Esophagus squamous epithelium (tissue), 5 donors: ENCODE measurements at places on chromosomes 4 and X. TPM values are rescaled to one million over a fixed set of nuclear protein-coding genes. Genes with fewer than 3 reads are reported as not detected.
A peak's percentile ranks its signal among the peaks of the same experiment; 100 is the strongest.

TRIM61 gene
- not detected for total RNA-seq

GRCh38 chr4:126591583-126591982 lies 1041.2 kb upstream of the INTU start:
- DNase-seq = no peak

- peak; percentile 1 for DNase-seq
Observed at GRCh38 chr4:152500800-152501434, 35.0 kb downstream of the FBXW7 start.

DNA sequence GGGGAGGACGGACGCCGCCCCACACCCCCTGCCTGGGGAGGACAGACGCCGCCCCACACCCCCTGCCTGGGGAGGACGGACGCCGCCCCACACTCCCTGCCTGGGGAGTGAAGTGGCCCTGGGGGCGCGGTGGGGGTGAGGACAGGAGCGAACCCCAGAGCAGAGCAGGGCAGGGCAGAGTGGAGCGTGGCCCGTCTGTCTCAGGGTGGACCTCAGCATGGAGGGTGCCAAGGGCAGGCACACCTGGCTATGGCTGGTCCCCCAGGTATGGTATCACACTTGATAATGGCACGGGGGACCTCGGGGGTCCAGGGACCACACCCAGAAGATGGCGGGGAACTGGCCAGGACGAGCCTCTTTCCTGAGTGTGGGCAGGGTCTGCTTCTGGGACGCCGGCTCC lies 9.6 kb downstream of the LRPAP1 start:
- DNase-seq = no peak

TFE3 gene
- total RNA-seq = 41.6 TPM

GPRASP2 gene
- 3.4 TPM for total RNA-seq

DNA sequence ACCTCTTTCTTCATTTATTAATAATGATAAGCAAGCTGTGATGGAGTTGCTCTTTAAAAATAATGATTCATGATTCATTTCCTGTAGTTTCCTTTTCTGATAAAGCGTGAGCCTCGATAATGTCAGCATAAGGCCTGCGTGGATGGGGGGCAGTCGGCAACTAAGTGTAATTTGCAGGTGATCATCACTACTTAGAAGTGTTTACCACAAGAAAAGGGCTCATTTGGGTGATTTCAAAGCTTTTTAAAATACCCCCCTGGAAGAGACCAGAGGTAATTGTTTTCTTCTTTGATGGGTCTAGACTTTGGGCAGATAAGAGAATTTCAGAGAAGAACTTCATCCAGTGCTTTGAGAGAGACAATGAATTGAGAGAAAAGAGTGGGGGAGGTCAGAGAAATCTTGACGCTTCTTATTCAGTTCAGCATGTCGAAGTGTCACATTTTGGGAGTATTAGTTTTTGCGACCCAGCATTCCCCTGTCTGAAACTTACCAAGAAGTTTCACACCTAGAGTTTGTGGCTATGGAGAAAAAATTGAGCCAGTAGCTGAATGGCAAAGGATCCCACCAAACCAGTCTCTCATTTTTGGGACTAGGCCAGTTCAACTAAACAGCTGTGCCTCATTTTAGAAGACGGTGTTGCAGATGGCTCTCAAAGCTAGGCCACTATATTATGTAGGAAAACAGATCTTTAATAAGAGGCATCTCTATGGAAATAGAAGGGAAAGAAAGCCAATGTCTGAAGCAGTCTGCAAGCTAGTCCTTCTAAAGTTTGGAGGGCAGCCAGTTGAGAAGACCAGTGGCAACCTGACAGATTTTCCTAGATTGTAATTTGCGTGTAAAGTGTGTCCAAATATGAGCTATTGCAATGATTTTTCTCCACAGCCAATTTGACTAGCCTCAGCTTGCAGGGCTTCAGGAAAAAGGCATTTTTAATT lies 171.0 kb upstream of the PPP1R2C start:
- no peak for DNase-seq

UGT2A3 gene
- total RNA-seq = not detected

NPY1R gene
- not detected for total RNA-seq

DNA sequence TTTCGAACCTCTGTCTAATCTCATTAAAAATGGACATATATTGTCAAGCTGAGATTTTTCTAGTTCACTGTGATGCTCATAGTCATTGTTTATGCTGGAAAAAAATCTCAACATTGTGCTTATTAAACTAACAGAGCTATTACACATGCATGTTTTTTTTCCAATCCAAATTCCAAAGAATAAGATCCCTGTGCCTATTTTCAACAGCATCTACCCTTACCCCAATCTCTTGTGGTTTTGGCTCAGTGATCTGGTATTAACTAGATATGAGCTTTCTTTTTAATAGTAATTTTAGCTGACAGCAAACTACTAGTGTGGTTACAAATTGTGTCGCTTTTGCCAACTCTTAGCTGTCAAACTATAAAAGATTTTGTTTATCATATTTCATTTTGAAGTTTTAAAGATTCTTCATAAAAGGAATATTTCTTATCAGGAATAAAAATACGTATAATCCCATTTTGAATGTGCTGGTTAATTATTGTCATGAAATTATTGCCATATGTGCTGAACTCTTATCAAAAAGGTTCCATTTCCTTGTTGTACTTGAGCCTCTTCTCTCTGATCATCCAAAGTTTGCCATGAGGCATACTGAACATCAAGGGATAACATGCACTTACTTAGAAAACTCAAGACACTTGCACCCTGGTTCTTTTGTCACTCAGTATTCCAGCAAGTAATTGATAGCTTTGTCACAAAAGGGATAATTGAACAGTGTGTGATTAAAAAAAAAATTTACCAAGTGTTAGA lies 241.2 kb downstream of the ARHGAP24 start:
- DNase-seq = no peak

RAI2 gene
- total RNA-seq = 4.2 TPM

GRCh38 chr4:147370881-147371280 lies 110.0 kb upstream of the EDNRA start:
- DNase-seq = no peak

NSG1 gene
- total RNA-seq = 21.2 TPM

HERC5 gene
- total RNA-seq = 3.2 TPM

DNA sequence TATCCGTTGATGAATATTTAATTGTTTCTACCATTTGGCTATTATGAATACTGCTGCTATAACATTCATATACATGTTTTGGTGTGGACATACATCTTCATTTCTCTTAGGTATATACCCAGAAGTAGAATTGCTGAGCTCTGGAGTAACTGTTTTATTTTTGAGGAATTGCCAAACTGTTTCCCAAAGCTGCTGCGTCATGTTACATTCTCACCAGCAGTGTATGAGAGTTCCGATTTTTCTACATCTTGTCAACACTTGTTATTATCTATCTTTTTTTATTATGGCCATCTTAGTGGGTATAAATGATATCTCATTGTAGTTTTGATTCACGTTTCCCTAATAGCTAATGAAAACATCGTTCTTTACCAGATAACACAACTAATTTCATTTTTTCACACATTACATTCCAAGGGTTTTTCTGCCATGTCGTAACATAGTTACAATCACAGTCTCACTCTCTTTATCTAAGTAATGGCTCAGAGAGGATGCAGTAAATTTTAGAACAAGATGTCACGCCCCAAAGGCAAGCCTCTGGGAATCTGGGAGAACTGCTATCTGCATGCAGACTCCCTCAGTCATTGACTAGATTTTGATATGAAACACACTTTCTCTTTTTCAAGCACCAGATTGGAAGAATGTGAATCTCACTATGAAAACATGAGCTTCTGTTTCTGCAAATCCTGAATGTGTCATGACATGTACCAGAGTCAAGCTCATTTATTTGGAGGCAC lies 10.3 kb downstream of the ARHGAP6 start:
- no peak for DNase-seq

C1QTNF7 gene
- total RNA-seq = 12.2 TPM

N4BP2 gene
- total RNA-seq = 7.7 TPM

DNA sequence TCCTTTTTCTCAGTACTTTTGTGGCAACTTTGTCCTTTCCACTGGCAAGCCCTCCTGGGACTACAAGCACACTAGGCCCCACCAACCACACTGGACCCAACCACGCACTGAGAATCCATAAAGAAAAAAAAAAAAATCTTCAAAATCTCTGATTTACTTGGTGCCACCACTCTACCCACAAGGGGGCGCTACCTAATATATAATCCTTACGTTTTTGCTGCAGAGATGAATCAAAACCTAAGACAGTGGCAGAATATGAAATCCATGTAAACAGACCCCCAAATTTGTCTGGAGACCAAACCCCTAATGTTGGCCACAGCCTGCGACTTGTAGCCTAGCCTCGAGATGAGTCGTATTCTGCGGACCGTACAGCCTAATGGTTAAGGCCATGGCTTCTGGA lies 63.5 kb upstream of the ARHGAP36 start:
- no peak for DNase-seq

TAF1 gene
- 21.9 TPM for total RNA-seq

- no peak for DNase-seq
Observed at GRCh38 chr4:68447201-68447600, at the start of gene TMPRSS11E. TSS of gene TMPRSS11E (plus strand) at chr4:68447463. CDS start at chr4:68447513, 50 bp downstream.

GRCh38 chrX:21683941-21684340 lies 25.8 kb upstream of the KLHL34 start:
- no peak for DNase-seq

GRCh38 chrX:64204701-64205440 lies 637 bp downstream of the AMER1 start:
- DNase-seq = no peak

DNA sequence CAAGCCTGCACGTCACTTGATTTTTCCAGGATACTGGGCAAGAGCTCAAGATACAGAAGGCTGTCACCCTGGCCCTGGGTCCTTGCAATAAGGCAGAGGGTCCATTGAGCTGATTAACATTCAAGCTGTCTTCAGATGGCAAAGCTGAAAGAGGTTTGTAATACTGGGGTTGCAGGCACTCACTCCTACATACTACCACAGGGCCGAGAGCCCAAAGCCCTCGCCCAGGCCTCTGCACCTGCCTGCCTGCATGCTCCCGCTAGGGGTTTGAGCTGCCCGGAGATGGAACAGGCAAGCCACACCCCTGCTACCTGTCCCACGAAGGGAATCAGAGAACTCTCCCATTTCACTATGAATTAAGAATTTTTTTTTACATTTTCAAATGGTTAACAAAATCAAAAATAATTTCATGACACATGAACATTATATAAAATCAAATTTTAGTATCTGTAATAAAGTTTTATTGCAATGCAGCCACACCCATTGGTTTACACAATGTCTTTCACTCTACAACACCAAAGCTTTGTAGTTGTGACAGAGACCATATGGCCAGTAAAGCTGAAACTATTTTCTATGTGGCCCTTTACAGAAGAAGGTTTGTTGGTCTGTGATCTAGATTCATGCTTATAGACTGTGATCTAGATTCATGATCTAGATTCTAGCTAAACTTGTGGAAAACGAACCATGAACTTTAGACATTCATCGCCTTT lies 530.4 kb upstream of the IGFBP7 start:
- DNase-seq = no peak

CFAP99 gene
- 0.11 TPM for total RNA-seq

GRCh38 chr4:117661091-117662072 lies 372.9 kb upstream of the NDST3 start:
- no peak for DNase-seq

- no peak for DNase-seq
Observed at GRCh38 chr4:1488831-1489638, 82.8 kb upstream of the NKX1-1 start.

GRCh38 chr4:145047151-145047550 lies 50.8 kb downstream of the ANAPC10 start:
- no peak for DNase-seq

- no peak for DNase-seq
Observed at GRCh38 chrX:47644557-47645091, 5.7 kb downstream of the ELK1 start.

- DNase-seq = no peak
Observed at GRCh38 chrX:53714580-53715345, 28.2 kb upstream of the HUWE1 start.

GRCh38 chr4:40481977-40482376 lies 146.8 kb downstream of the CHRNA9 start:
- DNase-seq = no peak

DNA sequence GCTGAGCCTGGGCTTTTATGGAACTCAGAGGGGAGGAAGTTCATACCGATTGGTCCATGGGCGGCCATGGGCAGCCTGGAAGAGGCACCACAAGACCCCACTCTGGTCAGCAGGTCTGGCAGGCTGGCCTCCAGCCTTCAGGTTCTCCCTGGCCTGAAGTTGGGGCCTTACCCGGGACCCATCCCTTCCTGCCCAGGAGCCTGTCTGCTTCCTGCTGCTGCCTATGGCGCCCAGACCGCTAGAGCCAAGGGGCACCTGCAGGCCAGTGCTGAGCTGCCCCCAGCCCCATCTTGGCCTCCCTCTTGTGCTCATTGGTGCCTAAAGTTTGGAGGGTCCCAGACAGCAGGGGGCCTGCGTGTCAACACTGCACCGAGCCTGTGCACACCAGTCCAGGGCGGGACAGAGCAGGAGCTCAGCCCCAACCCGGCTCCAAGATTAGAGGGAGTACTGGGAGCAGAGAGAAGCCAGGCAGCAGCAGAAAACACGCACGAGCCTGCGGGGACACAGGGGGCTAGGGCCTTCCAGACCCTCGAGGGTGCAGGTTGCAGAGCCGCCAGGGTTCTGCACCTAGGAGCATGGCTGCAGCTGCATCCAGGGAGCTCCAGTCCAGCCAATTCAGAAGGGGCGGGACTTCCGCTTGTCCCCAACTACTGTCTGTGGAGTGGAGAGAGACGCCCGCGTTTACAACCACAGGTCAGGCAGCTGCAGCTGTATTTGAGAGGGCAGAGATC lies 30.7 kb upstream of the ZNF280C start:
- no peak for DNase-seq

GPM6B gene
- 5.3 TPM for total RNA-seq

DNA sequence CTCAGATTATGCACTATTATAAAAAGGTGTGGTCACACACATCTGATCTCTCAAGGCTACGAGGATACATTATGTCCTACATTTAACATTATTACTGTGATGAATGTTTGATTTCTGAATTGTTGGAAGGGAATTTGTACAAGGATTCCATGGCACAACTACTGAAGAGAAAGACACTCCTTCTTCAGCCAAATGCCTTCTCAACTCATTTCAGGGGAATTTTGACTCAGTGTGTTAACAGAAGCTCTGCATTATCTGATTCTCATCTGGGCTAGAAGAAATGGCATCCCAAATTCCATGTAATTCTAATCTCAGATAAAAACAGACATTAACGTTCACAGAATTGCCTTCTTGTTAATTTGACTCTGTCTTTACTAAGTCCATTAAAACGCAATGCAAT lies 477.7 kb downstream of the PDGFC start:
- no peak for DNase-seq

GRCh38 chr4:110630688-110631402 lies 8.0 kb upstream of the PITX2 start:
- DNase-seq = no peak

DNA sequence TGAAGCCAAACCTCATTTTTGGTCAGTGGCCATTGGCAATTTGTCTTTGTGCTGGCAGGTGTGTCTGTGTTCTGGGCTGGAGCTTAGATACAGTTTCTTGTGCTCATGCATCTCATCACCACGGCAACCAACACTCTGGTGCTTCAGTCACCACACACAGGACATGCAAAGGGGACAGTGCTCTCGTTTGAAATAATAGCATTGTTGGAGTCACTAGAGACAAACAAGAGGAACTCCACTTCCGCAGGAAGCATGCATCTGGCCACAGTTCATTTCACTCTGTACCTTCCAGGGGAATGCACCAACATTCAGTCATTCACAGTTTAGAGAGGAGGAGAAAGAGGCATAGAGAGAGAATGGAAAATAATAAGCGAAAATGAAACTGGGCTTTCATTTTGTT lies 267.4 kb downstream of the ANK2 start:
- DNase-seq = no peak

ATP2B3 gene
- total RNA-seq = not detected
